ENCODE measurements at places on chromosomes 6 and 20.

- DNase-seq = peak; percentile 39
Observed at GRCh38 chr6:41505122-41506049, 40.8 kb upstream of the FOXP4 start.

DNA sequence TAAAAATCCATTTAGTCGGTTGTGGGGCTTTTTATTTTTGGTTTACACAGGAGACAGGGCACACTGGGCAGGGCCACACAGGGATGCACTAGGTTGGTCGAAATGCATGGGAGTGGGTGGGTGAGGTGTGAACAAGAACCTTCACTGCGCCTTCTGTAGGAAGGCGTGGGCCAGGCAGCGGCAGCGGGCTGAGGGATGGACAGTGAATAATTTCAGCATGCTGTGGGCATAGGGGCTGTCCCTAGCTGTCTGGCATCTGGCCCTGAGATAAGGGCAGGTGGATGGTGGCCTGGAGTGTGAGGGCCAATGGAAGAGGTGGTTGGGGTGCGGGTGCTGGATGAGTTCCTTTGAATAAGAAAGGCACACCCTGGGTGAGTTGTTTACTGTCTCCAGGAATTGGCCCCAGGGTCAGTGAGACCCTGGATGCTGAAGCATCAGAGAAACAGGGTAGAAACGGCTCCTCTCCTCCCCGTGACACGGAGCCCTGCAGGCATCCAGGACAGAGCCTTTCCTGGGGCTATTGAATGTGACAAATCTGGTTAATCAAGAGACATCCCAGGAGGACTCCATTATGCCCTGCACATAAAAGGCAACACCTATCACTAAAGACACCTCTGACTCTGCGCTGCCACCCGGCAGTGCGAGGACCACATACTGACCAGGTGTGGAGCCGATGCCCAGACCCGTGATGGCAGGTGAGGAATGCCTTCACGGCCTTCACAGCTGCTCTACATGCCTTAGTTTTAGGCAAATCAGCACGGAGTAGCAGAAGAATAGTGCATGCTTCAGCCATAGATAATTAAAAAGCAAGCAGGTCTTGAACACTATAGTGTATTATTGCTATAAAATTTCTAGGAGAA is 123.0 kb upstream of the SNX9 start:
- no peak for DNase-seq

DNA sequence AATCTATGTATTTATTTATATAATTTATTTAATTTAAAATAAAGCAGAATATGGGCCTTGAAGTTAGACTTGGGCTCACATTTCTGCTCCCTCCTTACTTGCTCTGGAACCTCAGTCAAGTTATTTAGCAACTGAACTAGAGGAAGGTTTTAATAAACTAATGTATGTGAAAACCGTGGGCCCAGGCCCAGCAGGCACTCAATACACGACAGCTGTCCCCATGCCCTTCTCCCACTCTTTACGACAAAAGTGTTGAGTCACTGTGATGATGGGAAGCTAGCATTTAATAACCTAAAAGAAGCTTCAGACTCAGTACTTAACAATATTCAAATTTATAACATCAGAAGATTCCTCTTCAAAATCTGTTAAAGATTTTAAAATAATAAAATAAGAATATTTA is 46.7 kb downstream of the SERAC1 start:
- DNase-seq = no peak

DNA sequence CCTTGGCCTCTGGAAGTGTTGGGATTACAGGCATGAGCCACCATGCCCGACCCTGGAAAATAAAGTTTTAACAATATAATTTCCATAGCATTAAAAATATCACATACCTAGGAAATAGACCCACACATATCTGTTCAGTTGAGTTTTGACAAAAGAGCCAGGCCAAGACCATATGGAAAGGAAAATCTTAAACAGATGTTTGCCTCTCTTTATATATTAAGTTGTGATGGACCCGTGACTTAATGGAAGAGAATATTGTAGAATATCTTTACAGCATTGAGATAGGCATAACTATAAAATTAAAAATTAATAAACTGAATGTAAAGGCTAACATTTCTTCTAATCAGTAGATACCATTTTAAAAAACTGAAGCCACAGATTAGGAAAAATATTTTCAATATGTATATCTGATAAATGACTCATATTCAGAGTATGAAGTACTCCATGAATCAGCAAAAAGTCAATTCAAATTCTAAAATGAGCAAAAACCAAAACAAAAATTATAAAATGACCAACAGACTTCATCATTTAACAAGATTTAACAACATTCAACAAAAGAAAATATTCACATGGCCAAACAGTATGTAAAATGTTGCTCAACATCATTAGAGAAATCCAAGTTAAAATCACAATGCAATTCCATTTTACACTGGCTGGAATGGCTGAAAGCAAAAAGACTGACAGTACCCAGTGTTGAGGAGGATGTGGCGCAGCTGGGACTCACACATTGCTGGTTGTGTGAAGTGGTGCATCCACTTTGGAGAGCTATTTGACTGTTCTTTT is 43.3 kb downstream of the GTF2H5 start:
- no peak for DNase-seq

GRCh38 chr6:29531668-29532067 is 27.9 kb downstream of the UBD start:
- peak; percentile 22 for DNase-seq

GRCh38 chr6:93398723-93399122 is 20.6 kb downstream of the EPHA7 start:
- no peak for DNase-seq

GRCh38 chr20:62051144-62051543 is 14.5 kb downstream of the TAF4 start:
- no peak for DNase-seq

GRCh38 chr20:15921930-15922329 is 651.3 kb downstream of the KIF16B start:
- DNase-seq = no peak

GRCh38 chr20:42492290-42492689 is 697.4 kb downstream of the PTPRT start:
- no peak for DNase-seq

DNA sequence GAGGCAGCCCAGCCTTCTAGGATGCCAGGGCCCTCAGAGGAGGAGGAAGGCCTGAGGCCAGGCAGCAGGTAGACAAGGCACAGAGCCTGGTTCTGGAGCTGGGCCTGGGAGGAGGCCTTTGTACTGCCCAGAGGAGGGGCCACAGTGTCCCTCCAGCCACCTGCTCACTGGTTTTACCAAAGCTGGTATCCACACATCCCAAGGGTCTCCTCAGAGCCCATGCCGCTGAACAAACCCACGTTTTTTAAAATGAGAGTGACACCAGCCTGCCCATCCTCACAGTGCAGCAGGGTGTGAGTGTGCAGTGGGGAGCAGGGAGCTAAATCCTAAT is 162.7 kb downstream of the LY86 start:
- no peak for DNase-seq

DNA sequence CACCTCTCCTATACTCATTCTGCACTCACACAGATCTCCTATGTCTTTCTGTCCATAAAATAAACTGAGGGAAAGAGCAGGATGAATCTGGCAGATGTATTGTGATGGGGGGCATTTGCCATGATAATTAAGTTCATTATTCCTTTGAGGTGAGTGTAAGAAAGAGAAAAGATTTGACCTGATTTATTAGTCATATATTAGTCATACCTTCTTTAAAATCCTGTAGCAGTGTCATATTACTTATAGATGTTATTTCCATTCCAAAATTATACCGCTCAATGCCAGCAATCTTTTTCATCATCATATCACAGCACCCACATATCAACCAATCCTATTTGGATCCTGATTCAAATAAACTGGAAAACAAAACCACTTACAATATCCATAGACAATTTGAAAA is 733.3 kb upstream of the SLC35B3 start:
- no peak for DNase-seq

DNA sequence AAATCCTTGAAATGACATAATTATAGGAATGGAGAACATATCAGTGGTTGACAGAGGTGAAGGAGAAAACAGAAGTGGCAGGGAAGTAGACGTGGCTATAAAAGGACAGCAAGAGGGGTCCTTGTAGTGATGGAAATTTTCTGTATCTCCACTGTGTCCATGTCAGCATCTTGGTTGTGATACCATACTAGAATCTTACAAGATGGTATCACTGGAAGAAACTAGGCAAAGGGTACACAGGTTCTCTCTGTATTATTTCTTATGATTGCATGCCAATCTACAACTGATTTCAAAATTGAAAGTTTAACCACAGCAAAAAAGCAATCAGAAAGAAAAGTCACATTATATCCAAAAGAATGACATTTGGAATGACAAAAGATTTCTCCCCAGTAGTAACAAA is 16.4 kb upstream of the ZC3H12D start:
- no peak for DNase-seq

DNA sequence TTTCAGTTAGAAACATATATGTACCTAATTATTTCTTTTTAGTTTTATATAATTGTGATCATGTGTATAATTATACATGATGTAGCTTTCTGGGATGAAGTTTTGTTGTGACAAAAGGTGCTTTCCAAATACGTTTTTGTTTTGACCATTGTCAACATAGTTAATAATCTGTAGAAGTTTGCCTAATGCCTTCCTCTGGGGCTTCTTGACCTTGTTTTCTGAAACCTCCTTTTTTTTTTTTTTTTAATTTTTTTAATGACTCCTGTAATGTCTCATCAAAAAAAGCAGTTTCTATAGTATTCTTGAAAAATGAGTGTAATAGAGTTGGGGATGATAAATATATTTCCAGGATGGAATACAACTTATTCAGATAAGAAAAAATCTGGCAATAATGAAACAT is 434.7 kb upstream of the SOX4 start:
- no peak for DNase-seq

GRCh38 chr6:109628158-109629000 is 62.6 kb downstream of the AK9 start:
- DNase-seq = no peak

GRCh38 chr20:31602779-31603441 is 2.2 kb upstream of the ID1 start:
- peak; percentile 45 for DNase-seq

- peak; percentile 73 for DNase-seq
Observed at GRCh38 chr6:37033255-37033654, 27.8 kb downstream of the FGD2 start.

GRCh38 chr6:73739096-73739495 is 43.1 kb downstream of the CD109 start:
- DNase-seq = no peak

- no peak for DNase-seq
Observed at GRCh38 chr6:108791700-108792099, 56.5 kb upstream of the ARMC2 start.

- no peak for DNase-seq
Observed at GRCh38 chr6:132333639-132334520, 67.4 kb downstream of the MOXD1 start.

- DNase-seq = no peak
Observed at GRCh38 chr6:111792241-111792640, 81.0 kb downstream of the FYN start.

- DNase-seq = no peak
Observed at GRCh38 chr6:126156973-126157372, 170.6 kb downstream of the TRMT11 start.

DNA sequence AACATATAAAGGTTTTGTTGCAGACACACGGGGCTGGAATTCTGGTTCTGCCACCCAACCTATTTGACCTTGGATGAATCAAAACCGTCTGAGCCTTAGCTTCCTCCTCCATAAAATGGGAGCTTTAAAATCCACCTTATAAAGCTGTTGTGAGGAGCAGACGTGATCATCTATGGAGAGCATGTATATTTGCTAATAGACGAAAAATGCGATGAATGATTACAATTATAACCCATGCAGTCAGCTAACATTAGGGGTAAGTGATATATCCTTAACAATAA is 586 bp upstream of the NUP153 start:
- no peak for DNase-seq

- DNase-seq = no peak
Observed at GRCh38 chr6:130138909-130139242, 83.9 kb downstream of the SAMD3 start.

- no peak for DNase-seq
Observed at GRCh38 chr6:110387986-110388385, 27.4 kb downstream of the DDO start.

- DNase-seq = peak; percentile 29
Observed at GRCh38 chr6:127967708-127968107, 66.8 kb upstream of the THEMIS start.

- no peak for DNase-seq
Observed at GRCh38 chr6:125728739-125729138, 20.7 kb upstream of the HEY2 start.

DNA sequence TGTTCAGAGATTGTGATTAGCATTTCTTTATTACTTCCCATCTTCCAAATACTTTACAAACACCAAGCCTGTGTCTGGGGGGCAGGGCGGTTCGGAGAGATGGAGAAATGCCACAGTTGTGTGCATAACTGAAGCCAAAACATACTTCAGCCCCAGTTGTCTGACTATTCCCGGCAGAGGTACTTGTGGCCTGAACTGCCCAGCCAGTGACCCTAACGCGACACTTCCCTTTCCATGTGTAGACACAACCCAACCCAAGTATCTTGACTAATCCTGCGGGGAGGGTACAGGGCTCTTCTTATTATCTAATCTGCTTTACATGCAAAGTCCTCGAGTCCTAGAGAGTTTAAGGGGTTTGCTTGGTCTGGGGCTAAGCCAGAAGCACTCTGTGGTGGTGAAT is 46.2 kb downstream of the ISM1 start:
- DNase-seq = no peak

GRCh38 chr6:31663961-31664789 is 622 bp downstream of the GPANK1 start:
- DNase-seq = no peak

- DNase-seq = peak; percentile 82
Observed at GRCh38 chr6:73461537-73462350, at the start of gene MTO1. Gene MTO1 (plus strand): TSS chr6:73461737. CDS start chr6:73461855, 118 bp downstream.

GRCh38 chr6:116386581-116387299 is 16.0 kb downstream of the DSE start:
- DNase-seq = no peak

DNA sequence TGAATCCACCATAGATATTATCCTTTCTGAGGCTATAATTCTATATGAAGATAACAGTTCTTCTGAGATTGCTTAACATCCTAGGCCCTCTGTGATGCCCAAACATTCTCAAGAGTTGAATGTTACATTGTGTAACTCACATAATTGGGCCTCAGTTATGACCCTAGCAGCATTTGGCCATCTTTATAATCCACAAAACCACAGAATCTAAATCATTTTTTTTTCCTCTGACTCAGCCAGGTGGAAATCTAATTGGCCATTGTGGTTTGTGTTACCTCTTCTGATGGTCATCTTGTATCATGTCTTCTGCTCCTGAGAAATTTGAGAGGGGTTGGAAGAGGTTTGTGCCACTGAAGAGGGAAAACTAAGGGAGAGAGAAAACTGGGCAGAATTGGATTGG is 99.5 kb downstream of the LINC00237 start:
- DNase-seq = no peak

- no peak for DNase-seq
Observed at GRCh38 chr6:155201461-155202226, 62.2 kb upstream of the CLDN20 start.

GRCh38 chr20:24488800-24489175 is 19.4 kb downstream of the SYNDIG1 start:
- DNase-seq = no peak

- peak; percentile 26 for DNase-seq
Observed at GRCh38 chr6:52161689-52162438, 24.3 kb upstream of the IL17A start.
